ENCODE measurements at places on chromosomes 3 and 15.

GRCh38 chr3:150639262-150639661 lies 36.1 kb downstream of the SELENOT start:
- no peak for DNase-seq

GRCh38 chr3:54698054-54698453 lies 229.8 kb downstream of the LRTM1 start:
- no peak for DNase-seq

- DNase-seq: no peak
These were observed 43.9 kb downstream of the SOX14 start for GRCh38 chr3:137807998-137808397.

GRCh38 chr15:100595964-100596363 lies 6.0 kb downstream of the LINS1 start:
- no peak for DNase-seq

- DNase-seq: no peak
These were observed 106.4 kb upstream of the TLE3 start for GRCh38 chr15:70203981-70204560.

All from kidney epithelial cell (primary cell).